ENCODE measurements at places on chromosomes 5 and 9. TPM values are rescaled to one million over a fixed set of nuclear protein-coding genes. Genes with fewer than 3 reads are reported as not detected.

DNA sequence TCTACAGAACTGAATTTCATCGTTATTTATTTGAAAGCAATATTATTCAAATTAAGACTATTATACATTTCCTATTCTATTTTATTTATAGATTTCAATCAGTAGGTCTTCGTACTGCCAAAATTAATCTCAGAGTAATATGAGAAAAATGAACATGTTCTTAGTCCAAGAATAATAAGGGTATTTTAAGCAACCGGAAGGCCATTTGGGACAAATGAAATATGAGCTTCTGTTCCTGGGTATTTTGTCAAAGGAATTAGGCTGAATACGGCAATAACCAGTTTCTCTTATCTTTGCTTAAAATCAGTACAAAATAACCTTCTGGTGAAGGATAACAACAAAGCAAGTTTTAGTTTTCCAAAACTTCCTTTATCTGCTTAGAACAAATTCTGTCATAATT, 410.3 kb upstream of the PRR16 start:
- no peak for DNase-seq

- DNase-seq: no peak
These were observed 86.0 kb downstream of the TRPC7 start for GRCh38 chr5:136279314-136279713.

DNA sequence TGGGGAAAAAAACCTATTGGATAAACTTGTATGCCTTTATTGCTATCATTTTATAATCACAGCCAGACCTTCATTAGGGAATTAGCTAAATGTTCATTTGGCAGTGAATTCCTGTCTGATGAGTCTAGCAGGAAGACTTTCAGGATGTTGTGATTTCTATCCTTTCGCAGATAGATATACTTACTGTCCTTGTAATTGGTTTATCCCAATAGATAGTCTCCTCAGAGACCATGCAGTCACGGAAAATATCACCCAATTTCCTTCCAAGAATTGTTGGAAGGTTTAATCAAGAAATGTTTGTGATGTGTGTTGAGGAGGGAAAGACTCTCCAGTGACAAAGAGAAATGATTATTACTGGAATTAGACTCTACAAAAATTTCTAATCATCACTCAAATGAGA, 1937.9 kb upstream of the WWC1 start:
- DNase-seq: no peak

Gene SAXO1
- not detected for total RNA-seq

GRCh38 chr5:92635001-92635461, 946.0 kb downstream of the NR2F1-AS1 start:
- DNase-seq: no peak

- DNase-seq: no peak
These were observed at the start of gene ASS1 for GRCh38 chr9:130444565-130445221. ASS1 (plus strand) TSS chr9:130444961; CDS start chr9:130452229, 7,268 bp downstream.

DNA sequence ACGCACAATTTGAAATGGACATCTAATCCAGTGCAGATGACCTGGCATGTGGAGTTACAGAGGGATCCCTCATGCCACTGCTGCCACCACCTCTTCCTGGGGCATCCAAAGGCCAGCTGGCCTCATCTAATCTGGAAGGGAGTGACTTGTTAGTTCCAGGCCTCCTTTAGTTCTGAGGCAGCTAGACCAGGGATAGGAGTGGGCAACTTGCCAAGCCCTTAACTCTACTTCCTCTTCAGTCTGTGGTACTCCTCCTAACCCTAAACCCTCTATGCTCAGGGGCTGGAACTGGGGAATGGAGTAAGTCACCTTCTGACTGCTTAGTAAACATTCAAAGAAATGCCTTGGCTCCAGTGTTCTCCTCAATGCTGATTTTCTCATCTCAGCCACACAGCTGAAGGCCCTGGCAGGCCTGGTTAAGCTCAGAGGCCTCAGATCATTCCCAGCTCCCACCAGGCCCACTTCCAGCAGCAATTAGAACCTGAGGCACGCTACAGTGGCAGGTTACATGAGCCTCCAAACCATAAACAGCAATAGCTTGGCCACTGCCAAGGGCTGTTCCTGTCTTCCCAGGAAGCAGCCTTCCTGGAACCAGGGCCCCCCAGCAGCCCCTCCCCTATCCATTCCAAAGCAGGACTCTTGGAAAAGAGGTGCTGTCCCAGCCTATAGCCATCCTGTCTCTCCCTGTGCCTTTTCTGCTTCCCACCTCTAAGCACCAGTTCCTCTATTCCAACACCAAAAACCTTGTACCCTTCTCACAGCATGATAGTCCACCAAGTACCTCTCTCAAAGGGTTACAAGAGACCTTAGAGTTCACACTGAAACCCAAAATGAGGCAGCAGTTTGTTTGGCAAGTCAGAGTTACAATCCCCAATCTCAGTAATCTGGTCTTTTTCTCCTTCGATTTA, 2.0 kb downstream of the EIF4EBP3 start:
- no peak for DNase-seq

DNA sequence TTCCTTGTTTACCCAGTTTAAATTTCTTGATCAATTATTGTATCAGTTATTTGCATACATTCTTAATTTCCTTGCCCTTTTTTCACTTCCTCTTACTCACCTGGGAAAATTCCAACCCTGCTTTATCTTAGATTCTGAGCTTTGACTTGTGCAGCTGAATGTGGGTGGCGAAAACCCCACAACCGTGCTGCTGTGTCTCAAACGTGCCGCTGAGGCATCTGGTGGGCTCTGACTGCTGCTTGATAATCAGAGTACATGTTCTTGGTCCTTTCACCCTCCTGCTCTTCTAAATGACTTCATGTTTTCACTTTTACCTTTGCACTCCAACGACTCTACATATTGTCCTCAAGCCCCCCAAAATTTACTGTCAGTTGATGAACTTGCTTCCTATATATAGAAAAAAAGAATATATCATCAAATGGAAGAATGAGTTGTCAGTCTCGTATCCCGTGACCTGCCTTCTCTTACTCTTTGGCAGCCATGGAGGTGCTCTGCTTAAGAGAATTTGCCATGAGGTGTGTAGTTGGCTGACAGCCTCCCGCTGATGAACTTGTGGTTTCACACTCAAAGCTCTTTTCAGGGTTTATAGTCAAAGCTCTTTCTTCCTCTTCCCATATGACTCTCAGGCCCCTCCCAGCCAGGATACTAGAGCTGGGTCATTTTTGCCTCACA, 14.0 kb upstream of the JAK2 start:
- DNase-seq: no peak

DNA sequence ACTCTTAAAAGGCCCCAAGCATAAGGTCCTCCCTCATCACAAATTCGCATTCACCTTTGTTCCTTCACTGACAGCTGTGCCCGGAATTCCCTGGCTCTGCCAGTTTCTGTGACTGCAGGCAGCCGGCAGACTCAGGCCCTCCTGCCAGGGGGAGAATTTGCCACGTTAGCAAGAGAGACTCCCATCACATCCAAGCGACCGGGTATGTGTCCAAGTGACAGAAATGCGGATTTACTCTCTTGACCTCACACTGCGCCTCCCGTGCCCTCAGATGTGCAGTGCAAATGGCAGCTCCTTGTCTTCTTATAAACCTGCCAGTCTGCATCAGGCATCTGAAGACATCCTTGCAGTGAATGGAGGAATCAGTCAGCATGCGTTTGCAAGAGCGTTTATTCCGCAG, 187.1 kb upstream of the WWC1 start:
- no peak for DNase-seq

GRCh38 chr5:54725391-54726280, 208.1 kb downstream of the SNX18 start:
- DNase-seq: no peak

- DNase-seq: no peak
These were observed 355.5 kb downstream of the TLR4 start for GRCh38 chr9:118059484-118060278.

DNA sequence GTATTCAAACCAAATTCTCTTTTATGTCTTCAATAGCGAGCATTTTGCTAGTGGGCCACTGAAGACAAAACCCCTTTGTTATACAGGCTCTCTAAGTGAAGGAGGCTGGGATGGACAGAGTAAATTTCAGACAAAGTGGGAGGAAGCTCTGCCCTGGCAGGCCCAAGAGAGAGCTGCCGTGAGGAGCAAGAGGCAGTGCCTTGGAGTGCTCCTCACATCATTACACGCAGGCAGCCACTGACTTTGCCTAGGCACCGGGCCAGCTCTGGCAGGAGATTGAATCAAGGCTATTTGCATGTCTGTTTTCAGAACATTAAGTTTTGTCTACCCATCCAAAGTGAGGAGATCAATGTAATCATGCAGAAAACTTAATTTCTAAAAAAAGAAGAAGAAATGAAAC, 167.7 kb downstream of the CCDC192 start:
- DNase-seq: no peak

- no peak for DNase-seq
These were observed 110.2 kb upstream of the MAMDC2 start for GRCh38 chr9:69933445-69933844.

Gene SMIM23
- total RNA-seq: not detected

DNA sequence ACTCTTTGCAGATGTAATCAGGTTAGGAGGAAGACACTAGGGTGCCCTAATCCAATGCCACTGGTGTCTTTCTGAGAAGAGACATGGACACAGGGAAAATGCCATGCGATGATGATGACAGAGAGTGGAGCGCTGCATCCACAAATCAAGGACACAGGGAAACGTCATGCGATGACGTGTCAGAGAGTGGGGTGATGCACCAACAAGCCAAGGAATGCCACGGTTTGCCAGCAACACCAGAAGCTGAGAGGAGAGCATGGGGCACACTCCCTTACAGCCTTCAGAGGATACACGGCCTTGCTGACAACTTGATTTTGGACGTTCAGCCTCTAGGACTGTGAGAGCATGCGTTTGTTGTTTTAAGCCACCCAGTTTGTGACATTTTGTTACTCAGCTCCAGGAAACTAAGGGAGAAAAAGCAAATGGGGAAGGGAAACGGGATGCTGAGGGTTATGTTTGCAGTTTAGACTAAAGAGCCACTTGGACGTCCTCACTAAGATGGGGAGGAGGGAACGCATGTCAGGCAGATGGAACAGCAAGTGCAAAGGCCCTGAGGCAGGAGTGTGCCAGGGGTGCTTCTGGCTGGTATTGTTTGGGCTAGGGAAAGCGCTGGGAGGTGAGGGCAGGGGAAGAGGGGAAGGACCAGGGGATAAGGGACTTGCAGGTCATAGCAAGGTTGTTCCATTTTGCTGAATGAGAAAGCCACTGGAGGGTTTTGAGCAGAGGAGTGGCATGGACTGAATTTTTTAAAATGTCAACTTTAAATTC, 2.5 kb upstream of the TENT4A start:
- no peak for DNase-seq

DNA sequence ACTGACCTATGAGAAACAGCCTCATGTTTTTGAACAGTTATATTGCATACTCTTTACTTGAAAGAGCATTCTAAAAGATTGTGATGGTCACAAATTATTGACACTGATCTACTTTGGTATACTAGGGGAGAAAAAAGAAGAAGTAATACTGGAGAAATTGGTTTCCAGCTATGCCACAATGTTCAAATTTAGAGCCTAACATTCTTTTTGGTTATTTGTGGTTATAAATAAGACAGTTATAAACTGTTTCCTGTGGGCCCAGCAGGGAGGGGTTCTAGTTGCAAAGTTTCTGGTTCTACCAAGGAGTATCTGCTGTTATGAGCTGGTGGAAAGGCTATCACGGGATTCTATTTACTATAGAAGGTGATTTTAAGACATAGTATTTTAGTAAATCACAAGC, 4.8 kb downstream of the CWC27 start:
- no peak for DNase-seq

DNA sequence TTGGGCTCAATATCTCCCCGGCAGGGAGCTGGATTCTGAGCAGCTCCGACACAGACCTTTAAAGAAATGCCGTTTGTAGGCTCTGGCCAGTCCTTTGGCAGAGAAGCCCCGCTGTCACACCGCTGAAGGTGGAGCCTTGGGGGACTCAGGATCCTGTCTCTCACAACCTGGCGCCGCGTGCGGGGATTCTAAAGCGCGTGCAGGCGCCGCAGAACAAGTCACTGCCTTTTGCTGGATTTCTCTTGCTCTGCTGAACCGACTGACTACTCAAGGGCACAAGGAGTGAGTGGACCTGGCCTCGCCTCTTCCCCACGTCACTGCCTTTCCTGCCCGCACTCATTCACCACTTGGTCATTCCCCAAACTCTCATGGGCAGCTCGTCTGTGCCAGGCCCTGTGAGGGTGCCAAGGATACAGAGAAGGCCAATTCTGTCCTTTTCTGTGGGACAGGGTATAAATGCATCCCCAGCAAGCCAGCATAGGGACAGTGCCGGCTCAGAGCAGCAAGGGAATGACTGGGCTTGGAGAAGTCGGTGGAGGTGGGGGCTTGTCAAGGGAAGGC, 69.3 kb downstream of the CRB2 start:
- no peak for DNase-seq

Gene PAEP
- not detected for total RNA-seq

GRCh38 chr9:113879318-113879717, 3.2 kb downstream of the ZNF618 start:
- no peak for DNase-seq

Data from Panc1 (cell line).